ENCODE measurements at places on chromosomes 11 and 22.

DNA sequence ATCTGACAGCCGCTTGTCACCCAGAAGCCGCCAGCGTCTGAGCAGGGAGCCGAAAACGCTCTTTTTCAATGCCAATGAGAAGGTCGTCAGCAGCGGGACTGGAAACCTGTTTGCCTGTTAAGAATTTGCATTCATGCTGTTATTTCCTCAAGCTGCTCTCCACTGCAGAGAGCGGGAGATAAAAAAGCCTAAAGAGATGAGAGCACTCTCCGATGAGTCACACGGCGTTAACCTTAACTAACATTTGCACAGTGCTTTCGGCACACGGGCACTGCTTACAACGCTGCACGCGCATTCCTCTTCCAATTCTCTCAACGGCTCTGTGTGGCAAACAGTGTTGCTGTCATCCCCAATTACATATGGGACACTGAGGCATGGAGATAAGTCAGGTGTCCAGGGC is 40.0 kb upstream of the RTL6 start:
- no peak for DNase-seq

DNA sequence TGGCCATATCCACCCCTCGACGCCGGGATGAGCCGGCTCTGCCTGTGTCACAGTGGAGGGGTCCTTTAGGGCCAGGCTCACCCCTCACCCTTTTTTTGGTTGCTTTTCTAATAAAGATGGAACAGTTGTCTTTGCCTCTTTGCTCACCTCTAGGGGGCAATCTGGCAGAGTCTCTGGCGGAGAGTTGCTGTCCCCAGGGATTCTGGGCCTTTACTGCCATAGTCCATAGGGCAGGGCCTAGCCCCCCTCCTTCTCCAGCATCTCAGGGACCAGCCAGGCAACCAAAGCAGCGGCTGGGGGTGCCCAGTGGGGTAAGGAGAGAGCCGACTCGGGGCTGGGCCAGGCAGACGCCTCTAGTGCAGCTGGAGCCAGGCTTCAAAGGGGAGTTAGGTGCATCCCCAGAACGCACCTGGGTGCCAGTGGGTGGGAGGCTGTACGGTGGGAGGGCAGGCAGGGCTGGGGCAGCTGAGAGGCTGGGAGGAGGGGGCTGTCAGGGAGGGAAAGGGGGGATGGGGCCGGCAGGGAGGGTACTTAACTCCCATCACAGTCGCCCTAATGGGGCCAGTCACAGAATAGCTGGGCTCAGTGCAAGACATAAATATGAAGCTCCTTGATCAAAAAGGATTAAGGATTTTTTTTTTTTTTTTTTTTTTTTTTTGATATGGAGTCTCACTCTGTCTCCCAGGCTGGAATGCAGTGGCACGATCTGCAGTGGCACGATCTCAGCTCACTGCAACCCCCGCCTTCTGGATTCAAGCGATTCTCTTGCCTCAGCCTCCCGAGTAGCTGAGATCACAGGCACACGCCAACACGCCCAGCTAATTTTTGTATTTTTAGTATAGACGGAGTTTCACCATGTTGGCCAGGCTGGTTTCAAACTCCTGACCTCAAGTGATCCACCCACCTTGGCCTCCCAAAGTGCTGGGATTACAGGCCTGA is 2.5 kb upstream of the SUSD2 start:
- DNase-seq = no peak

DNA sequence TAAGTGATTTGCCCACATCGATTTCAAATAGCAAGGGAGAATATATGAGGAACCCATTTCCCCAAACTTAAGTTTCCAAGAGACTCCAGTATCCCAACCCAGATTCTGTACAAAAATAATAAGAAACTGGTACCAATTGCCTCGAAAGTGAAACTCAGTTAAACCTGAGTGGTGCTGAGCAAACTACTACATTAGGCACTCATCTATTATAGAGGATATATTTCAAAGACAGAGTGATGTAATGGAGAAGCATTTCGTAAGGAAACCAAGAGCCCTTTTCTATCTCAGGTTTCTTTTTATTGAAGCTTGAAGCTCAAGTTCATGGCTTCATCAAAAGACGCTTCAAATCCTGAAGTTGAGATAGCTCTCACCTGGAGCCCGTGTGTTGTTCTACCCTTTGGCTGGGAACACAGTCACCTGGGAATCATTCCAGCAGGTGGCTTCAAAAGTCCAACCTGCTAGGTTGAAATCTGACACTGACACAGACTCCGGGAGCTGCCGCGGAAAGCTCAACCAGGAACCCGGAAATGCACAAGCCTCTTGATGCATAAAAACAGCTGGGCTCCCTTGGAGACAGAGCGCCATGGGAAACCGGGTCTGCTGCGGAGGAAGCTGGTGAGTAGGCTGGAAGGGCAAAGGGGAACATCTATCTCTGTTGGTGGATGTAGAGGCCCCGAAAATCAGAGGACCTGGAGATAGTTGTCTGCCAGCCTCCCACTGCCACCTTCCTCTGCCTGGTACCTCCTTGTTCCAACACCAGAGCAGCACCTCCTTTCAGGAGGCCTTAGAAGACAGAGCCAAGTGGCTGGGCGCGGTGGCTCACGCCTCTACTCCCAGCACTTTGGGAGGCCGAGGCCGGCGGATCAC is at the start of gene C11orf52:
C11orf52 (plus strand) TSS at position 524 of the 867 bp plus-strand sequence; CDS start at position 584, 60 bp downstream.
- no peak for DNase-seq

- DNase-seq = no peak
These were observed 1.4 kb downstream of the SIGIRR start for GRCh38 chr11:413120-414081.

DNA sequence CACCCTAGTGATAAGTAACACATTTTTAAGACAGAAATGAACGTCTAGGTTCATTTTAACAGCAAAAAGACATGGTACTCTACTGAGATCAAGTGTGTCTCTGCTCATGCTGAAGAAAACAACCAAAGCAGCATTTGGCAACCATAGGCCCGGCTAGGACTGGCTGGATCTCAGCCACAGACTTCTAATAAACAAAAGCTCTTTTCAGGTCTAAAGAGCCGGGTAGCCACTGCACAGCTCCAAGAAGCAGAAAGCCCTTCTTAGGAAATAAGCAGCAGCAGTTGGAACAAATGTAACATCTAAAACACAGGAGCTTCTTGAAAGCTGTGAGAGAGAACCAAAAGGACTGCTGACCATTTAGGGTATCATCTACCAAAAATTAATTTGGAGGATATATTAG is 37.6 kb downstream of the PITPNB start:
- no peak for DNase-seq

DNA sequence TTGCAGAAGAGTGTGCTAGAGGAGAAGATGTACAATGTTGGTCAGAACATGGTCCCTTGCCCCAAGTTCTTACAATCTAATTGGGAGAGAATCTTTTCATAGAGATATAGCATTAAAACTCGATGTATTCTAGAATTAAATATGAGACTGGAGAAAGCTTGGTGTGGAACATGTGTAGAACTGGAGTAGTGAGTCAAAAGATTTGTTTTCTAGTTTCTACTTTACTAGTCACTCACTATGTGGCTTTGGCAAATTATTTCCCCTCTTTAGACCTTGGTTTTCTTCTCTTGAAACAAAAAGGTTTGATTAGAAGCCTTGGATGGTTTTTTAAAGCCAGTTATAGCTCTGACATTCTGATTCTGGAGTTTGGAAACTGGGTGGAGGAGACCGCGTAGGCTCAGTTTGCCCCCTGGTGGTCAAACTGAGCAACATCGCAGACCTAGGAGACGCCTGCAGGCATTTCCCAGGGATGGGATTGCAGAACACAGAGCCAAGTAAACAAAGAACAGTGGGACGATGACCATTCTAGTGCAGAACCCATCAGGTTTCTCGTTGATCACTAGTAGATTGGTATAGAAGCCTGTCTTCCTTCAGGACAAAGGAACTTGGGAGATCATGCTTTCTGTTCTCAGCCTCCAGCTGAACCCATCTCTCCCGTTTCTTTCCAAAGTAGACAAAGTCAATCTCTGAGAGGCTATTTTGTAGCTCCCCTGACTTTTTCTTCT is 8.5 kb upstream of the CHRDL2 start:
- DNase-seq = no peak

Data from GM12878 (cell line).